ENCODE measurements at places on chromosomes 11 and 22. TPM values are rescaled to one million over a fixed set of nuclear protein-coding genes. Genes with fewer than 3 reads are reported as not detected.
A peak's percentile ranks its signal among the peaks of the same experiment; 100 is the strongest.

DNA sequence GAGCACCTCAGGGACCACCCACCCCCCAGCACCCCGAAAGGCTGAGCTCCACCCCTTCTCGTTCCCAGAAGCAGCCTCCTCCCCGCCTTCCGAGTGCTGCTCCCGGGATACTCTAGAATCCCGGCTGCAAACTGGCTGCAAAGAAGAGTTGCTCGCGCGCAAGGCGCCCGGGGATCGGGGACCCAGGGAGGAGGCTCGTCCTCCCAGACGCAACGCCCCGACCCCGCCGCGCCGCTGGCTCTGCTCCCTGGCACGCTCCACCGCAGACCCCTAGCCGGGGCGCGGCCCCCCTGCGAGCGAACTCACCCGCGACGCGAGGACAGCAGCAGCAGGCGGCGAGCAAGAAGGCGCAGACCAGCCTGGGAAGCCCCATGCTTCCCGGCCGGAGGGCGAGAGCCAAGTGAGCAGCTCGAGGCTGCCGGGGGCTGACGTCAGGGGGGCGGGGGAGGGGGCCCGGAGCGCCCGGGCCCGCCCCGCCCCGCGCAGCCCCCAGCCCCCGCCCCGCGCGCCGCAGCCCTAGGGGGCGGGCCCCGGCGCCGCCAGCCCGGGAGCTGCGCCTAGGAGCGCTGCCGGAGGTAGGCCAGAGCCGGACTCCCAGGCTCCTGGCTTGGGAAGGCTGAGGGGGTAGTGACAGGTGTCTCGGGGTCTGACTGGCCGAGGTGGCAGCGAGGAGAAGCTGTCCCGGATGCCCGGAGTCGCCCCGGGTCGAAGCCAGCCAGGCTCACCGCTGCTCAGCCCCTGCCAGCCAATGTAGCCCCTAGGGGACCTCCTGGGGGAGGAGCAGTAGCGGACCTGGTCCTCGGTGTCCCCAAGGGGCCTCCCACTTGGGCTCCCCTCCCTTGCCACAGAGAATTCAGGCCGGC is at the start of gene MCAM:
TSS of gene MCAM (minus strand) at position 402 of the 863 bp plus-strand sequence. CDS start at position 373, 29 bp downstream.
- DNase-seq: peak; percentile 51

INPP5J gene
- 1.6 TPM for polyA plus RNA-seq

DNA sequence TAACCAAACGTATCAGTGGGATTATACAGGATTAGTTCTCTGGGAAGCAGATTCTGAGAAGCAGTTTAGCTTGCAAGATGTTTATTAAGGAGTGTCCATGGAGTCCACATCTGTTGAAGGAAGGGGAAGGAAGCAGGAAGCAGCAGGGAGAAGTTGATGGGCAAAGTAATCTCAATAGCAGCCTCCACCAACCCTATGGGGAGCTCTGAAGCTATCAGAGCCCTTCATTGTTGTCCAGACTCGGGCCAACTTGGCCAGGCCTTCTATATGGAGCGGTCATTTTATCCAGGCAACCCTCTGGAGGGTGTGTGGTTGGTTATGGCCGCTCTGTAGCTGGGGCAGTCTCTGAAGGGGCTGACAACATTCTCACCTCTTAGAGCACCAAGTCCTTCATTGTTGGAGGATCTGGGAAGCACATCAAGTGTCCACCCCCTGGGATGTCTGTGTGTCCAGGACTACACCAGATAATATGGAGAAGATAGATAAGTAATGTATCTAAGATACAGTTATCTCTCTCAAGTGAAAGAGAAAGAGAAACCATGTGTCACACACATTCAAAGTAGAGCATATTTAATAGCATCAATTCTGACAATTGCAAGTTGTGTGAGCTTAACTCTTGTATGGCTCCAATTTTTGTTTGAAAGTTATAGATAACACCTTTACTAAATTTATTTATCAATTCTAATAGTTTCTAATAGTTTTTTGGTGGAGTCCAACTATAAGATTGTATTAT is 101.7 kb upstream of the TRIM77 start:
- DNase-seq: no peak

ANGPTL5 gene
- polyA plus RNA-seq: not detected

- no peak for DNase-seq
These were observed 5.6 kb upstream of the WT1 start for GRCh38 chr11:32440916-32441315.

GRCh38 chr11:125926682-125927081 is 19.2 kb upstream of the VSIG10L2 start:
- no peak for DNase-seq

Data from muscle of arm (tissue), 14 donors.